ENCODE measurements at places on chromosomes 5 and 9.
A peak's percentile ranks its signal among the peaks of the same experiment; 100 is the strongest.

DNA sequence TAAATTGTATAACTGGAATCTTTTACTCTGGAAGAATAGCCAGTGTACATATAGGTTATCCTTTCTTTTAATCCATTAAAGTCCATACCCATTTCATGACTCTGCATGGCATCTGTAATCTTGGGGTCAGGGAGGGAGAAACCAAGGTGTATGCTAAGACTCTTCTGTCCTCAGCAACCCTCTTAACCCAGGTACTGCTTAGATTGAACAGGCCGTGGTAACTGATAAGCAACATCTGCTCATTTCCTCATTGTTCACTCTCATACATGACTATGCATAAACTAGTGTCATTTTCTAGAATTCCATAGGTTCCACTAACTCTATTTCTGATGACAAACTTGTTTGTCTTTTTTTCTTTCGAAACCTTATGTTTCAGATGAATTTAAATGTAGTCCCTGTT, 69.3 kb upstream of the IFNE start:
- DNase-seq: no peak

GRCh38 chr9:135797507-135798262, 95.7 kb downstream of the KCNT1 start:
- peak; percentile 61 for DNase-seq

GRCh38 chr9:122367774-122368460, 2.9 kb upstream of the PTGS1 start:
- no peak for DNase-seq

DNA sequence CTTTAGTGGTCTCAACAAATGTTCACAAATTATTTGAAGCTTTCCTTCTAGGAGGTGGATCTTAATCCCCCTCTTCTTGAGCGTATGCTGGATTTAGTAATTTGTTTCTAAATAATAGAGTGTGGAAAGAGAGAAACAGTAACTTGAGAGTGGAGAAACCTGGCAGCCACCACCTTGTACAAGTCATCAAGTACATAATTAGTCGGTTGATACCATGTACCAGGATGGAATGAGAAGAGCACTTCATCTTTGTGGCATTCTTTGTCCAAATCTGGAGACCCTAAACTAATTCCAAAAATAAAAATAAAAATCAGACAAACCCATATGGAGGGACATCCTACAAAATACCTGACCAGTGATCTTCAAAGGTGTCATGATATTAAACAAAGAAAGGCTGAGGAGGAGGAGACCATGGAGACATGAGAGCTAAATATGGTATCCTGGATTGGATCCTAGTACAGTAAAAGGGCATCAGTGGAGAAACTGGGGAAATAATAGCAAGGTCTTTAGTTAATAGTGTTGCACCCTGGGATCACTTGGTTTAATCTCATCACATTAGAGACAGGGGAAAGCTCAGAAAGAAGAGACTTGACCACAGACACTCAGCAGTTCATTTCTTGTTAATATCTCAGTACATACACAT, 147.9 kb downstream of the ASTN2 start:
- no peak for DNase-seq

GRCh38 chr5:35338157-35338453, 107.8 kb upstream of the PRLR start:
- DNase-seq: no peak

DNA sequence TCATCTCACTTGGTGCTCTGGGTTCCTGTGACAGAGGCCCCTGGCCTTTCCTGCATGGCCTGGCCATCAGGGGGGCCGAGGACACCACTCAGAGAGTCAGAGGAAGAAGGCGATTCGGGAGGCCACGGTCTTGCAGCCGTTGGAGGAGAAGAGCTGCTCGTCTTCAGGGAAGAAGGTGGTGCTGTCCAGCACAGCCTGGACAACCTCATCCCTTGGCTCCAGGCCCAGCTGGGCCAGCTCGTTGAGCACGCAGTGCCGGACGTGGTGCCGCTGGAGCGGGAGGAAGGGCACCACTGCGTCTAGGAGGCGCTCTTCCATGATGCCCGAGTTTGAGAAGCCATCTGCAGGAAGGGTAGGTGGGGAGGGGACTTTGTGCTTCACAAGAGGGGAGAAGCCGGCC, 3.2 kb downstream of the TOR2A start:
- DNase-seq: no peak

GRCh38 chr9:83794051-83794450, 23.5 kb downstream of the GKAP1 start:
- DNase-seq: no peak

DNA sequence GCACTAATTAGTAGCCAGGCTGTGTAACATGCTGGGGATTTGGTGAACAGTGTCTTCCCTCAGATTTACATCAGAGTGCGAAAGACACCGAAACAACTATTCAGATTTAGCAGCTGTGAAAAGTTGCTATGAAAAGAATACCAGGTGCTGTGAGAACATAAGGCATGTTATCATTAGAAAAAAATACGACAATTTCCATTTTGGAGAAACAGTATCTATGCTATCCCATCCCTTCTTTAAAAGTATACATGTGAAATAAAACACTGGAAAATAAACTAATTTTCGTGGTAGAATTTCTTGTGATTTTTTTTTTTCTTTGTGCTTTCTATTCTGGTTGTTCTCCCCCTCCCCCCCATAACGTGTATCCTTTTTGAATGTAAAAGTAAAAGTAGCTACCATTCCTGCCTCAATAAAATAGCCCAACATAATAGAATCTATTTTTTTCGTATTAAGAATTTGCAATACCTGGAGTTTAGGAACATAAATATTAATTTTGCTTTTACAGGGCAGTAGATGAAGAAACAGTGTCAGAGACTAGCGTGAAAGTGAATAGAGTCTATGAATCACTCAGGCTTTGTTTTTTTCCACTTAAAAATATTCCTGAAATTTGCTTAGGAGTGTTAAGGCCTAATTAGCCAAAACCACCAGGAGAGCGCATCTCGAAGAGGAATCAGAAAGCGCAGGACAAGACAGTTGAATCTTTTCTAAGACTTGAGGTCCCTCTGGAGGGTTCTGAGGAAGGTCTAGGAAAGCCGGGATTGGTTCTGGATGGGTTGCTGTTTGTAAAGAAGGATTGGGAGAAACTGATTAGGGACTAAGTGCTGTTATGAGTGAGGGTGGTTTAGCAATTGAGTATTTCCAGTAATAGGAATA, 813 bp upstream of the SLU7 start:
- DNase-seq: no peak

DNA sequence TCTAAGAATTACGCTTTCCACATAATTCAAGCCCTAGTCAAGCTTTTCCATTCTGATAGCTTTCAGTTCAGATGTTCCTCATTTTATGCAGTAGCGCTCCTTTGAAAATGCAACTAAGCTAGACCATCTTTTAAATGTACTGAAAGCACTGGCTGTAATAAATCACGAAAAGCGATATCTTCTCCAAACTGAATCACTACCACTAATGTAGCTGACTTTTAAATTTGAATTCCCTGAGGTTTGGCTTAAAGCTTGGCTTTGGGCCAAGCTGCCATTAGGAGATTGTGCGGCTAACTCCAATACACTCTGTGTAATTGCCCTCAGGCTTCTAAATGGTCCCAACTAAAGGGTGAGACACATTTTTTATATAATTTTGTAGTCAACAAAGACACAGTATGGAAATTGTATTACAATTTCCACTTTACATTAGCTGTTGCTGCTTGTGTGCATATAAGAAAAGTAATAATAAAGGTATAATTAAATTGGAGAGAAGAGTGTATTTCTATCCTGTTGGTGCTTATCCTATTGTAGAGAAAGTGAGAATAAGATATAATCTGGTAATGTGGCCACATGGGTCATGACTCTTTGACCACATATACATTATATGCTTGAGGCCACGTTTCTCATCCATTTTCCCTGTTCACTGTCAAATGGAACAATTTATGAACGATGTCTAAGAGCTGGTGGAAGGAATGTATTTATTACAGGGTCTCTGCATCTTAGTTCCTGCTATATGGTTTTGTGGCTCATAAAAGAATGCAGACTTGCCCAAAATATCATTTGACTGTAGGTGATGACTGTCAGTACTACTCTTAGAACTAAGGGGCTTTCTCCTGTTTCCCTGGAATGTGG, 118.7 kb upstream of the TAF11L2 start:
- DNase-seq: no peak

DNA sequence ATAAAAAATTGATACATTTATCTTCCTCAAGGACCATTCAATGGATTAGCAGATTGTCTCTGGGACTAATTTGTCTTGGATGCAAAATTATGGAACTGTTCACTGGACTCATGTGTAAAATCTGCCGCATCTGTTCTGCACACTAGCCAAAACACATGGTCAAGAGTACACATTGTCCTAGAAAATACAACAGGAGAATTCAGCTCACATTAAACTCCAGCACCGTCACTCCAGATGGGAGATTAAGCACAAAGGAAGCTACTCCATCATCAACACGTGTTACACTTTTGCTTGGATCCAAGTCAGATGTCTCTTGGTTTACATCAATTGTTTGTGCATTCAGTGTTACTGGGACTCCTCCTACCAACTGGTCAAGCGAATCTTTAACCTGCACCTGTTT, 28.8 kb downstream of the C5 start:
- no peak for DNase-seq

DNA sequence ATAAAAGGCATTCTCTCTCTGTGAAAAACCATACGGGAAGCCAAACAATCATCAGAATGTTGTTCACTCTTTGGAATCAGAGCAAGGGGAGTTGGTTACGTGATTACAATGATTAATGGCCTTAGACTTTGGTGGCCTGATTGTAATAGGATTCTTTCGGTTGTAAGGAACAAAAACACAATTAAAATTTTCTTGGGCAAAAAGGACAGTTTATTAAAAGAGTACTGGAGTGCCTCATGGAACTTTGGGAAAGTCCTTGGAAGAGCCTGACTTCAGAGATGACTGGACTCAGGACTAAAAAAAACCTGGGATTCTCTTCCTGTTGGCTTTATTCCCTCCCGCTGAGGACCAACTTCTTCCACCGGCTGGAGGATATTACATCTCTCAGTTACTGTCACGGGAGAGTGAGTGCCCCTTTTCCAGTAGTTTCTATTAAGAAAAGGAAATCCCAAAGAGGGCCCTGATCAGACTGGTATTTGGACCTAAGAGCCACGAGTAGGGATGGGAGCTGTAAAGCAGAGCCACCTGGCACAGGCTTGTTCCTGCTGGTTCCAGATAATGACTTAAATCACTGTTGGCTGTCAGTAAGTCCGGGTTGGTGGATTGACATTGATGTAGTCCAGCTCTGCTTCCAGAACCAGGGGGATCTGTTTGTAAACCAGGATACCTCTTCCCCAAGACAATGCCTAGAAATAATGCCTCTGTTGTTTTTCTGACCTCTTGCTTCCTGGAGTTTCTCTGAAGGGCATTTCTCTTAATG, 53.9 kb downstream of the CFAP95 start:
- no peak for DNase-seq

DNA sequence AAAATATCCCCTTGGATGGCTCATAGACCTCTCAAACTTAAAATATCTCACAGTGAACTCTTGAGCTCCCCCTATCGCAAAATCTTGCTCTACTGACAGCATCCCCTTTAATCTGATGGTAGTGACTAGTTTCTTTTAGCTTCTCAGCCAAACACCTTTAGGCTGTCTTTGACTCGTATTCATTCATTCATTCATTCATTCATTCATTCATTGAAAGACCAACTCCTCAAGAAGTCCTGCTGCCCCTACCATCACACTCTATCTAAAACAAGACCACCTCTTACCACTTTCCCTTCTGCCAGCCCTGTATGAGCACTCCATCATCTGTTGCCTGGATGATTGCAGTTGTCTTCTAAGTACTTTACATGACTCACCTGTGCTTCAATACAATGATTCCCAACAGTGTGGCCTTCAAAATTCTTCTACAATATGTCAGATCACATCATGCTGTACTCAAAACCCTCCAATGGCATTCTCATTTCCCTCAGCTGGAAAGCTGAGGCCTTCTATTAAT, 46.8 kb downstream of the ITGA2 start:
- DNase-seq: no peak

- DNase-seq: no peak
Observed at GRCh38 chr5:9429691-9430215, 116.1 kb downstream of the SEMA5A start.

- DNase-seq: no peak
Observed at GRCh38 chr5:152511531-152512132, 106.6 kb upstream of the NMUR2 start.

DNA sequence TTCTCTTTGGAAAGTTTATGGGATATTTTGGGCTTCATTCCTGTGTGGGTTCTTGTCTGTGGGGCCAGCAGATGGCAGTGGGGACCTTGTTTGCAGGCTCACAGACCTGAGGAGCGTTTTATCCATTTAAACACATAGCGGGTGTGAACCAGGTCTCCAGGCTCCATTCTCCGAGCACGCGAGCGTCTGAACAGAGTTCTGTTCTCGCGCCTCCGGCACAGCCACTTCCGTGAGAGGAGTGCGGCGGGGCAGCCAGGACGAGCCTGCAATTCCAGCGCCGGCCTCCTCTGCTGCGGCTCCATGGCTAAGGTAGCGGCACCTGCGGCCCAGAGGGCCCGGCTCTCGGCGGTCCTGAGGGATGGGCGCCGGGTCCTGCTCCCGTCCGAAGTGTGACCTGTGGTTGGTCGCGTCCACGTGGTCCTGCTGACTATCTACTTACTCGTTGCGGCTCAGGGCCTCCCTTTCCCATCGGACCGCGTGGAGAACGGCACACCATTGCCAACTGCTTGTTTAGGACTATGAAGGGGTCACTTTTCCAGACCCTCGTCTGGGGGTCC, 7.3 kb downstream of the NRARP start:
- DNase-seq: peak; percentile 48

DNA sequence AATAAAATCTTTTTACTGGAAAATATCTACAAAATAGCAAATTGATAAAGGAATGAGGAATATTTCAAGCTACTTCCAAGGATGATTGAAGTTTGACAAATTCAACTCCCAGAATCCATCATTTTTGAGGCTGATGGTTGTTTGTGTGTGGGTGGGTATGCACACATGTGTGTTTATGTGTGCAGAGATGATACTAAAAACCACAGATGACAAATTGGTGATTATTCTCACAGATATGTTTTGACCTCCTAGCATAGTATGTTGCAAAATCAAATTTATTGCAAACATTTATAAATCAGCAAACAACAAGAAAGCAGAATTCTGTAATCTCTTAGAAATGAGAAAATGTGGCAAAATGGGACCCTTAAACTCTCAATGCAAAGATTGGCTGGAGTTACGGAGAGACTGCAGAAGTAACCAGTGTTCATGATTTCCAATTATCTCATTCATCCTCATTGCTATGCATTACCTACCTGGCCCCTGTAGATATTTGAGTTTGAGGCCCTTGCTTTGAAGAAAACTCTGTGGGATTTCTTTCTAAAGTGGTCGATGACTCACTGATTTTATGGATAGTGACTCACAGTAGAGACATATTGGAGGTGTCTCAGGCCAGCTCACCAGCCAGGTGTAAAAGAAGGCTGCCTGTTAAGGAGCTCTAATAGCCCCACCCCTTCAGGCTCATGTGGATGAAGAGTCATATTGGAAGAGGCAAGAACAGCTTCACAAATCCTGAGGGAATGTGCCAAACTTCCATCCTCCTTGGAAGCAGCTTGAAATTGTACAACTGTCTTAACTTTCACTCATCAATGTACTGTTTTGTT, 44.6 kb upstream of the TMC1 start:
- DNase-seq: peak; percentile 53
